GOT3 (cell line): ENCODE measurements at places on chromosomes 11 and 22.

DNA sequence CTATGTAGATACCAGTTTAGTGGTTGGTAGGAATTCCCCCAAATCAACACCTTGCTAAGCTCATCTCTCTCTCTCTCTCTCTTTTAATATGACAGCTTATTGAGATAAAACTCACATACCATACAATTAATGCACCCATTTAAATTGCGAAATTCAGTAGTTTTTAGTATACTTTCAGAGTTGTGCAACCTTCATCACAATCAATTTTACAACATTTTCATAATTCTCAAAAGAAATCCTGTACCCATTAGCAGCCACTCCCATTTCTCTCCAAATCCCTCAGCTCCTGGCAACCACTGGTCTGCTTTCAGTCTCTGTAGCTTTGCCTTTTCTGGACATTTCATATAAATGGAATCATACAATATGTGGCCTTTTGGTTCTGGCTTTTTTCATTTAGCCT lies 13.3 kb downstream of the NNMT start:
- no peak for DNase-seq

DNA sequence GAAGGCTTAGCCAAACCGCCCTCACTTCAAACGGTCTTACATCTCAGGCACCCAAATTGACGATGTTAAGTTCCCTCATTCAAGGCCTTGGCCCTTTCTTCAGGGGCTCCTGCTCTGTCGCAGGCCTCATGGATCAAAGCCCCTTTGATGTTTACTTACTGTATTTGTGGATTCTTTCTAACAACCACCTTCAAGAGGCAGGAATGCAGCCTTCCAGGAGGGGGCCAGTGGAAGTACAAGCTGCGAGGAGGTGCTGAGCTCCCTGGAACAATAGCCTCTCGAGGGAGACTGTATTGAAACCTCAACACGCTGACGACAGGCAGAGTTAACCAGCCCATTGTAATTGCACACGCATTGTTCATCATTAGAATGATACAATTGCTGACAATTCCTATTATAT lies 209.1 kb downstream of the ST3GAL4 start:
- DNase-seq: no peak

GRCh38 chr11:92911478-92911877 lies 58.0 kb upstream of the MTNR1B start:
- no peak for DNase-seq

GRCh38 chr11:105693075-105693759 lies 83.3 kb downstream of the GRIA4 start:
- DNase-seq: no peak

DNA sequence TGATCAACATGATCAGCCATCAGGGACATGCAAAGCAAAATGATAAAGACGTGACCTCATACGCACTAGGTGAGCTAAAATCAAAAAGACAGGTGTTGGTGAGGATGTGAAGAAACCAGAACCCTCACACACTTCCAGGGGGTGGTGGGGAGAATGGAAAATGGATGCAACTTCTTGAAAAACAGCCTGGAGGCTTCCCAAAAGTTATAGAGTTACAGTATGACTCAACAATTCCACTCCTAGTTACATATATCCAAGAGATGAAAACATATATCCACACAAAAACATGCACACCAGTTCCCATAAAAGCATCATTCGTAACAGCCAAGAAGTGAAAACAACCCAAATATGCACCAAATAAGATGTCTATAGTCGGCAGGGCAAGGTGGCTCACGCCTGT lies 42.1 kb upstream of the APLNR start:
- DNase-seq: no peak

DNA sequence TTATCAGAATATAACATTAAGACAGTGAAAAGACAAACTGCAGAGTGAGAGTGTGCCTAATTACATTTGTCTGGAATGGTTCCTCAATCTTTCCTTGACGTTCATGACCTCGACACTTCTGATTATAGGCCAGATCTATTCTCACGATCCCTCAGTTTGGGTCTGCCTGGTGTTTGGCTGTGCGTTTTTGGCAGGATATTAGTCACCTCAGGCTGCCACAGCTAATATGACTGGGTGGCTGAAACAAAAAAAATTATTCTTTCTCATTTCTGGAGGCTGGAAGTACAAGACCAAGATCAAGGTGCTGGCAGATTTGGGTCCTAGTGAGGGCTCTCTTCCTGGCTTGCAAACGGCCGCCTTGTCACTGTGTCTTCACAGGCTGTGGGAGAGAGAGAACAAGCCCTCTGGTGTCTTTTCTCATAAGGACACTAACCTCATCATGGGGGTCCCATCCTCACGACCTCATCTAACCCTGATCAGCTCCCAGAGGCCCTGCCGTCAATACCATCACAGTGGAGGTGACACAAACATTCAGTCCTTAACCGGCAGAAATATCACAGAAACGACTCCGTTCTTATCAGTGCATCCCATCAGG lies 23.2 kb downstream of the IFITM10 start:
- no peak for DNase-seq

DNA sequence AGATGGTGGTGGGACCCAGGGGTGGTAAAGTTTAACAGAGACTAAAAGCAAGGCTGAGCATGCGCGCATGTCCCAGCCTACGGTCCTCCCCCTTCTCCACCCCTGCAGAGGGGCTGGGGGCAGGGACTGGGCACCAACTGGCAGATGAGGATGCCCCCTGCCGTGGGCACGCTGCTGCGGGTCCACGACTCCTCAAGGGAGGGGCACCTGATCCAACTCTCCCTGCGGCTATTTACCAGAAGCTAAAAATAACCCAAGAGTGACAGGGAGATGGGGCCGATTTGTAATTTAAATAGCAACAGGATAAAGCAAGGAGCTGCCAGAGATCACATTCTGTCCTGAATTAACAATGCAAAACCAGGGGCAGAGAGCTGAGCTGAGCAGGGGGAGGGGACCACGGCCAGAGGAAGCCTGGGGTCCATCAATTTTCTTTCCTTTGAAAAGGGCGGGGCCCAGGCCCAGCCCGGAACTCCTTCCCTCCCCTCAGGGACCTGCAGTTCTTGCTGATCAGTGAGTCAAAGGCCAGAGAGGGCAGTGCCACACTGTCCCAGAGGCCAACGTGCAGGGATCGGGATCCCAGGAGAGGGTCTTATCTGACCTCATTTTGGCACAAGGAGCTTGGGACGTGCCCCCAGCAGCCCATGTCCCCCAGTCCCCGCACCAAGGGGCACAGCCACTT lies 8.1 kb upstream of the DGKZ start:
- no peak for DNase-seq

DNA sequence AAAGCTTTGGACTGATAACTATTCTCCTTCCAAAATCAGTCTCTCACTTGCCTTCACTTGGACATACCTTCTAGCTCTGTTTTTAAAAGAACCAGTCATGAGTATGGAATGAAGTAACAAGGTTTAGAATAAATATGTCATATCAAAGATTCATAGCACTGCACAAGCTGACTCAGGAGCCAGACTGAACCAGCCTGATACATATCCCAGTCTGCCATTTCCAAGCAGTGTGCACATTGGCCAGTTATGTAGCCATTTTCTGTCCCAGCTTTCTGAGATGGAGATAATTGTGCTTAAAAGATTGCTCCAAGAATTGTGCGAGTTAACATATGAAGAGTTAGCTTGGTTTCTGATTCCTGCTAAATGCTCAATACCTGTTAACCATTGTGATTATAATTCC lies 311.3 kb downstream of the C11orf87 start:
- no peak for DNase-seq

GRCh38 chr11:132587716-132588115 lies 944.6 kb downstream of the OPCML start:
- DNase-seq: no peak

GRCh38 chr22:17767233-17768065 lies 6.8 kb downstream of the BID start:
- no peak for DNase-seq

GRCh38 chr22:38315823-38316363 lies 1.3 kb downstream of the CSNK1E start:
- no peak for DNase-seq

- no peak for DNase-seq
These were observed 2.7 kb upstream of the NEAT1 start for GRCh38 chr11:65419772-65420481.

DNA sequence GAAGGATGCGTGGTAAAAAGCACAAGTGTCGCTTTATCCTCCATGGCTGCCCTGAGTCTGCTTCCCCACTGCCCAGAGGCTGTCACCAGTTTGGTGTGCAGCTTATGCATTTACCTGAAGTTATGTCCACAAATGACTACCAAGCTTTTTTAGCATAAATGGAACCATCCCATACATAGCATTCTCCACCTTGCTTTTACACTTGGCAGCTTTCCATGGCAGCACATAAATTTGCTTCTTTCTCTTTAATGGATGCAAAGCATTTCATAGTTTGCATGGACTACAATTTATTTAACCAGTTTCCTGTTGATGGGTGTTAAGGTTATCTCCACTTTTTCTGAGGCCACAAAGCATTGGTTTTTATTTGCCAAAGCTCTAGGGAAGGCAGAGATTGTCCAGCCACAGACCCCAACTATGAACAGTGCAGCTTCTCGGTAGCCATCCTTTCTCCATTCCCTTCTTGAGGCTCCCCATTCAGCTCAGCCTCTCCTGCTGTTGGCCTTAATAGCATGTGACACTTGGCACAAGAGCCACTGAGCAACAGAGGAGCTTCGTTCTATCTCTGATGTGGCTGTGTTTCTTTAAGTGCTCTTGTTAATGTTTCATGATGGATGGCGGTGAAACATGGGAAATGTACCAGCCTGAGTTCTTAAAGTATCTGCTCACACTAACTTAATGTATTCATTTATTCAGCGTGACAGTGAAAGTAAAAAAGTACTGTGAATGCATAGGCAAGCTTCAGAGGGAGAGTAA lies 59.8 kb upstream of the NAV2 start:
- DNase-seq: no peak

GRCh38 chr11:17423533-17424310 lies 35.3 kb upstream of the KCNJ11 start:
- no peak for DNase-seq

- DNase-seq: no peak
These were observed 69.7 kb downstream of the TEAD1 start for GRCh38 chr11:12743834-12744449.

- no peak for DNase-seq
These were observed 85.6 kb upstream of the PARVA start for GRCh38 chr11:12291766-12292165.

GRCh38 chr11:131178596-131178995 lies 191.8 kb upstream of the NTM start:
- DNase-seq: no peak

DNA sequence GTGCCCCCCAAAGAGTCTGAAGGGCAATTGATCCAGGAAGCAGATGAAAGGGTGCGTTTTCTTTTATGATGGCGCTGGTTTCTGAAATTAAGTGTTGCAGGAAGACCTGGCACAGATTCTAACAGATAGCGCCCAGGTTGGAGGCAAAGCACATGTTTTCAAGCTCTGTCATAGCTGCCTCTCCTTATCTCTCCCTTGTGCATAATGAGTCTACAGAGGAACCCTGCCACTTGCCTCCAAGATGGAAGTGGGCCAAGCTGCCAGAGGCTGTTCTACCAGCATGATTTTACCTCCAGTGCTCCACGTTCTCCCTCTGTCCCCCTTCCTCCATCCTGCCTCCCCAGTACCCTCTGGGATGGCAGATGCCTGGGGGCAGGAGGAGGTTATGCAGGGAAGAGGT lies 30.0 kb upstream of the TLCD5 start:
- DNase-seq: no peak

GRCh38 chr11:109165035-109165434 lies 257.0 kb upstream of the C11orf87 start:
- no peak for DNase-seq

DNA sequence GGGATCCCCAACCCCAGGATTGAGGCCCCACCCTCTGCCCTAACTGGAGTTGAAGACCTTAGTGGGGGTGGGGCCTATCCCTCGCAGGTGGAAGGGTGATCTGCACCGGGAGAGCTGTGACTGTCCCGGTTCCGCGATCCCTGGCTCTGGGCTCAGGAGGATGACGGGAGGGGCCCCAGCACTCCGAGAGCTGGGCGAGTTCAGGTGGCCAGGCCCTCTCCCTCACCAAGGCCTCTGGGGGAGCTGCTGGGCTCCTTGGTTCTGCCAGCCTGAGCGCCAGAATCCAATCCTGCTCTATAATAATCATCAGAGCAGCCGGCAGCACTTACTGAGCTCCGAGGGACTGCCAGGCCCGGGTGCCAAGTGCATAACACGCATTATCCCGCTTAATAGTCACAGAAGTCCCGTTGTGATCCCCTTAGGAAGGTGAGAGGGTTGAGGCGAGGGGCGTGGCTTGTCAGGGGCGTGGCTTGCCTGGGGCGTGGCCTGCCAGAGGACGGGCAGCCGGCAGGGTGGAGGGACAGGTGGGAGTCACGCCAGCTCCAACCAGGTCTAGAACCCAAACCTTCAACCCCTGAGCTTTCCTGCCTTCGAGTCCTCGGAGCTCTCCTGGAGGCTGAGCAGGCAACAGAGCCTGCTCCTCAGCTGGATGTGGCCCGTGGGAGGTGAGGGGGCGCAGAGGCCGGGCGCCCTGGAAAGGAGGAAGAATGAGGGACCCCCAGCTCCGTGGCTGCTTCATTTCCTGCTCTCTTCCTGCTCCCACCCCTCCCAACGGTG lies 7.3 kb upstream of the SYT7 start:
- no peak for DNase-seq

DNA sequence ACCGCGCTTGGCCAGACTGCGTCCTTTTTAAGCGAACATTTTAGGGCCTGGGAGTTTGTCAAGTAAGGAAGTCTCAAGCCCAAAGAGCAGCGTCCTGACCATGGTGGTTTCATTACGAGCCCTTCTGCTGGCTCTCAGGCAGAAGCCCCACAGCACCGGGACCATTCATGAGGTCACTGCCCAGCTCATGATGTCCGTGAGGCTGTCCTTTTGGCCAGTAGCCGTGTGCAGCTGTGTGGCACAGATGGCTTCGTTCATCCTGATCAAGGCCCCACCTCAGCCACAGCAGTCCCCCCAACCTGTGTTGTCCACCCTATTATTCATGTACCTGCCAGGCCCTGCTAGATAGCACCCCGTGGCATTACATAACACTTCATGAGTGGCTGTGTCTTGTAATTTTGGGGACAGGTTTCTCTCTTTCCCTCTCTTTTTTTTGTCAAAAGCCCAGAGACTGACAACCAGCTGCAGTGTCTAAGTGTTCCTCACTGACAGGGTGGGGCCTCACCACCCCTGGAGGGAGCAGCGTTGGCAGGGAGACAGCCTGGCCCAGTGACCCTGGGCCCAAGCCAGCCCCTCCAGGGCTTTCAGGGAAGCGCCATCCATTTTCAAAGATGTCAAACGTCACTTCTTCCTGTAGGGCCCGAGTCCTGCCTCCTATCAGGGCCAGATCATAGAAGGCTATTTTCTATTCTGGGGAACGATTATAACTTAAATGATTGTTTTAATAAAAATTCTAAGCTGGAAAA lies 21.8 kb upstream of the CABP7 start:
- no peak for DNase-seq

GRCh38 chr22:21041937-21042336 lies 3.8 kb upstream of the LRRC74B start:
- DNase-seq: no peak

DNA sequence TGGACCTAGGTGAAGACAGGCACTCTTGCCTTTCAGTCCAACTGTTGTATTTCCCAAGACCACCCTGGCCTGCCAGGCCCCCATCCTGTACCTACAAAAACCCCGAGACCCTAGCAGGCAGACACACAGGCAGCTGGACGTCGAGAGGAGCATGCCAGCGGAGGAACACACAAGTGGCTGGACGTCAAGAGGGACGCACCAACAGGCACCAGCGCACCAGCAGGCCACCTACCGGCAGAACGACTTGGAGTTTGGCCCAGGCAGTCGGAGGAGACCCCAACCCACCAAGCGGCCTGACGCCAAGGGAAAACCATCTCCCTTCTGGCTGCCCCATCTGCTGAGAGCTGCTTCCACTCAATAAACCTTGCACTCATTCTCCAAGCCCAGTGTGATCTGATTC lies 1883.4 kb upstream of the RAG2 start:
- no peak for DNase-seq

- no peak for DNase-seq
These were observed at the start of gene OR10S1 for GRCh38 chr11:123977731-123978347. OR10S1 (minus strand) TSS chr11:123977781; CDS start chr11:123977664, 117 bp downstream.
